Activated naive CD4-positive, alpha-beta T cell treated with Interleukin-2 at 50 U/mL for 16 hours (primary cell): ENCODE measurements at places on chromosomes 5 and 9.

DNA sequence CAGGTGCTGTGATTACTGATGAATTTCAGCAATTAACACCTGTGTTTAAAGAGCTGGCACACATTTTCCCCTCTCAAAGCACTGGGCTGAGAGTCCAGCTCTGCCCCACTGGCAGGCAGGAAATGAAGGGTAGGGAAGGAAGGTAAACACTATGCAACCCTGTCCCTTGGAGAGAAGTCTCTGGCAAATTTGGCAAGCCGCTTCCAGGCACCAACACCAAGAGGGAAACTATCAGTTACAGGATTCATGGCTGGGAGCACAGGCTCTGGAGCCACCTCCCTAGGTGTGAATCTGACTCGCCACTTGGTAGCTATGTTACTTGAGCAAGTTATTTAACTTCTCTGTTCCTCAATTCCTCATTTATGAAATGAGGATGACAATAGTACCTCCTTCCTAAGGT lies 3.3 kb downstream of the ANKS6 start:
- no peak for DNase-seq

GRCh38 chr5:132840313-132840712 lies 9.9 kb upstream of the SHROOM1 start:
- no peak for DNase-seq

DNA sequence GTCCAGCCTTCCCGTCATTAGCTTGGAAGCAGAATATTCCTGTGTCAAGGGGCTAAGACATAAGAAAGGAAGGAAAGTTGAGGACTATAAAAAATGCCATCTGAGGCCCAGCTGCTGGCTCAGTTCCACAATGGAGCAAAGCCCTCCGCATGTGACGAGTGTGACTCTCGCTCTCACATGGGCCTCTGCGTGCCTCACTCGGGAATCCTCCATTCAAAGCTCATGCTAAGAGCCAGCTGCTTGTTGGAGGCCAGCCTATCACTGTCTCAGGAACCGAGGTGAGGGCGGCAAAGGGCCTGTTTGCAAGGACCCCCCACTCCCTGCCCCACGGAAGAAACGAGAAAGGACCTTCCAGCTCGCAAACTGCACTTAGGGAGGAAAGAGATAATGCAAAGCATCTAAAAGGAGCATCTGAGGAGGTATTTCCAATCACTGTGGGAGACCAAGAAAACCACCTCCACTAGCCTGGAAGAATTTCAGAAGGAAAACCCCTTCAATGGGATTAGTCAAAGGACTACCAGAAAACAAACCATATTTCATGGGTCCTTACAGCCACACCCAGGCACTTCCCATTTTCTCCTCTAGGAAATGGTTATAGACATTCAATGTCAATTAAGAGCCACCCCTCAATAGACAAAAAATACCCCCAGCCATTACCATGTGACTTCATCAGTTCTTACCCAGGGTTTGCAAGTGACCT lies 95.3 kb downstream of the PRRT1B start:
- no peak for DNase-seq

- no peak for DNase-seq
Observed at GRCh38 chr5:124253203-124253810, 493.1 kb downstream of the ZNF608 start.

DNA sequence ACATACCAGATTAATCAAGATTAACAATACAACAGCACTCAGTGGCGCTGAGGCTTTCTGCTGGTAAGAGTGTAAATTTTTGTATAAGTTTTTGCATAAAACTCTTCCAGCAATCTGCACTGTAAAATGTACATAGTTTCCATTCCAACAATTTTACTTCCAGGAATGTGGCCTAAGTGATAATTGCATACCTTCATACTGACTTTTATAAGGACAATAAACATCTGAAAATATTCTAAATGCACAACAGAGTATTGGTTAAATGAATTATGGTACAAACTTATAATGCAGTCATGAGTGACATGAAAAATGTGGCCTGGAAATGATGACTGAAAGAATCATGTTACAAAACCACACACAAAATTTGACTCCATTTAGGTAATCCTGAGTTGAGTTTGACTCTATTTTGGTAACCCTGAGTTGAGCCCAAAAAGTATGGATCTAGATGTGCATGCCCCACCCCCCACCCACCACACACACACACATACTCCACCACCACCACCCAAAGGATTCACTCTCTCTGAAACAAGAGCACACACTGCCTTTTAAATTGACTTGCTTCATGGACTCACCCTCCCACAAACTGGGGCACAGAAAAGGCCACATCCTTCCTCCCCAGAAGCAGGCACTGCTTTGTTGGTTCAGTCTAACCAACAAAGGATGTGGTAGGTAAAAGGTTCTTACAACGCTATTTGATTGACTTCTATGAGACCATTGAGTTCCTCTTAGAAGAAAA lies 137.6 kb downstream of the SUSD1 start:
- DNase-seq: peak; percentile 70

- no peak for DNase-seq
Observed at GRCh38 chr5:154513669-154514084, 35.6 kb upstream of the HAND1 start.

- DNase-seq: no peak
Observed at GRCh38 chr9:17251100-17251499, 116.3 kb downstream of the CNTLN start.

- DNase-seq: no peak
Observed at GRCh38 chr9:87682085-87682484, 43.8 kb upstream of the CTSL start.

- no peak for DNase-seq
Observed at GRCh38 chr9:70747261-70747718, 332.8 kb upstream of the KLF9 start.

- DNase-seq: peak; percentile 66
Observed at GRCh38 chr5:157189223-157189622, 8.6 kb downstream of the ITK start.

- DNase-seq: no peak
Observed at GRCh38 chr5:166018716-166019115, 2272.7 kb upstream of the WWC1 start.

DNA sequence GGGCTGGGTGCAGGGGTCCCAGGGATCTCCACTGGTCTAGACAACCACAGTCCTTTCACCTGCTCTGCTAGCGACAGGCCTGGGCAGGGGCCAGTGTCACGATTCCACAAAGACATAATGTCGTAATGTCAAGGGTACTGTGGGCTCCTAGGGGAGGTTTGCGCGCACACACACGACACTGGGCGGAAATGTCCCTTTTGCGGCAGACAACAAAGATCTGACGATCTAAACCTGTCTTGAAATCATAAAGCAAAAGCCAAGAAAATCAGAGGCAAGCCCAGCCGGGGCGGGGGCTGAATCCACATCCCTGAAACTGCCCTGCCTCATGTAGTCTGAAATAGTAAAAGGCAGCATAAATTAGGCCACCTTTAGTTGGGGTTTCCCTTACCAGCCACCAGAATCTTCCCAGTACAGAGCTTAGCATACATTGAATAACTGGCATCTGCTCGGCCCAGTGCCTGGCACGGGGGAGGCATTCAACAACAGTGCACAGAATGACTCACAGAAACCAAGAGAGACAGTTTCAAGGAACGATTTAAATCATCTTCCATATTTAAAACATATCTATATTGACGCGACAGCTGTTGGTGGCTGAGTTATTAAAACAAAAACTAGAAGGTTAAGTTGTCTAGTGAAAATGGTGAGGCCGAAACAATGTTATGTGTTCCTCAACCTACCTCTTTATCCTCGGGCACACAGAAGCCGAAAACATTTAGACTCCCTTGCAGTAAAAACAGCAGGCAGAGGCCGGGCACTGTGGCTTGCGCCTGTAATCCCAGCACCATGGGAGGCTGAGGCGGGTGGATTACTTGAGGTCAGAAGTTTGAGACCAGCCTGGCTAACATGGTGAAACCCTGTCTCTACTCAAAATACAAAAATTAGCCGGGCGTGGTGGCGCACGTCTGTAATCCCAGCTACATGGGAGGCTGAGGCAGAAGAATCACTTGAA lies 151.0 kb downstream of the MYO10 start:
- peak; percentile 59 for DNase-seq

GRCh38 chr9:72297516-72297915 lies 67.5 kb downstream of the ZFAND5 start:
- DNase-seq: no peak

GRCh38 chr9:2870340-2870739 lies 26.4 kb upstream of the PUM3 start:
- no peak for DNase-seq

DNA sequence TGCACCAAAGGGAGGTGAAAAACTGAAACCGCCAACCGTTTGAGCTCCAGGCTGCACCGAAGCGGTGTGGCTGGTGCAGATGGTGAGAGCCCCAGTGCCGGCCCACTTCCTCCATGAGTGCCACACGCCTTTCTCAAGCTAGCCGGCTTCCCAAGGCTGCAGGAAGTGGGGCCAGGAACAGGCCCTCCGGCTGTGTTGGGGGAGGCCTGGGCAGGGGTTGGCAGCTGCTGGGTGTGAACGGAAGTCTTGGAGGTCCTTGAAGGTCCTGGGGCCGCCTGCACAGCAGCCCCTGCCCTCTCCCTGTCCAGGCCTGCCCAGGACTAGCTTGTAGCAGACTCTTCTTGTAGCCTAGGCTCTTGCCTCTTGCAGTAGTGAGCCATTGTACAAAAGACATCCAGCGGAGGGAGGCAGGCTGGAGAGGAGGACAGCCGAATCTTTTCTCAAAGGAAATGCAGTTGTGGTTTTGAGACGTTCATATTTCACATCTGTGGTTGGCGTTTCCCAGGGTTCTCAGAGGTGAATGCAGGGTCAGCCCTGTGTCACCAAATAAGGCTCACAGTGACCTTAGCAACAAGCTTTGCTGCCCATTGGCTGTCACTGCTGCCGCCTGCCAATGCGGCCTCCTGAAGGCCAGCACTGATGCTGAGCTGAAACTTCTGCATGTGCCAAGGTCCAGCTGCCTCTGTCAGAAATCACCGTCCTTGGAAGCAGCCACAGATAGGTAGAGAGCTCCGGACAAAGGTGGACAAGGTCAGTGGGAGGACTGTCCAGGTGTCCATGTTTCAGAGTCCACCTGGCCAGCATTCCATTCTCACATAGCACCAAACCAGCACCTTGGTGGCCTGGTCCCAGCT lies 23.9 kb downstream of the IRF1 start:
- DNase-seq: peak; percentile 61

- no peak for DNase-seq
Observed at GRCh38 chr5:175211956-175212756, 231.8 kb downstream of the DRD1 start.

GRCh38 chr9:124290053-124290591 lies 32.4 kb downstream of the NEK6 start:
- no peak for DNase-seq

GRCh38 chr5:132479111-132479951 lies 11.2 kb downstream of the IRF1 start:
- peak; percentile 15 for DNase-seq

DNA sequence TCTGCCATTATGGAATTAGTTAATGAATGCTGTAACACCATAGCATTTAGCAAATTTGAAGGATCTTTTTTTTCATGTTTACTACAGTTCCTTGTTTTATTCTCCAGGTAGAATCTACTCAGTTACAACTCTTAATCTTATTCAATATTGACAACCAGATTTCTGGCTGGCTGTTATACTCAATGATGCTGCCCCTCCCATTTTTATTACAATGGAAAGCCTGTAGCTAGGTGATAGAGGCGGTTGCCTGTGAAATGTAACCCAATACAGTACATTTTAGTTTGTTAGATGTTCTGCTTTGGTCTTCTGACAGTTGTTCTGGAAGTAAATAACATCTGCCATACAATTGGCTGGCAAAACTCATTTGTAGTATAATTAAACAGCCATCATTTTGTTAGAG lies 294.2 kb downstream of the DMRTA1 start:
- DNase-seq: no peak

DNA sequence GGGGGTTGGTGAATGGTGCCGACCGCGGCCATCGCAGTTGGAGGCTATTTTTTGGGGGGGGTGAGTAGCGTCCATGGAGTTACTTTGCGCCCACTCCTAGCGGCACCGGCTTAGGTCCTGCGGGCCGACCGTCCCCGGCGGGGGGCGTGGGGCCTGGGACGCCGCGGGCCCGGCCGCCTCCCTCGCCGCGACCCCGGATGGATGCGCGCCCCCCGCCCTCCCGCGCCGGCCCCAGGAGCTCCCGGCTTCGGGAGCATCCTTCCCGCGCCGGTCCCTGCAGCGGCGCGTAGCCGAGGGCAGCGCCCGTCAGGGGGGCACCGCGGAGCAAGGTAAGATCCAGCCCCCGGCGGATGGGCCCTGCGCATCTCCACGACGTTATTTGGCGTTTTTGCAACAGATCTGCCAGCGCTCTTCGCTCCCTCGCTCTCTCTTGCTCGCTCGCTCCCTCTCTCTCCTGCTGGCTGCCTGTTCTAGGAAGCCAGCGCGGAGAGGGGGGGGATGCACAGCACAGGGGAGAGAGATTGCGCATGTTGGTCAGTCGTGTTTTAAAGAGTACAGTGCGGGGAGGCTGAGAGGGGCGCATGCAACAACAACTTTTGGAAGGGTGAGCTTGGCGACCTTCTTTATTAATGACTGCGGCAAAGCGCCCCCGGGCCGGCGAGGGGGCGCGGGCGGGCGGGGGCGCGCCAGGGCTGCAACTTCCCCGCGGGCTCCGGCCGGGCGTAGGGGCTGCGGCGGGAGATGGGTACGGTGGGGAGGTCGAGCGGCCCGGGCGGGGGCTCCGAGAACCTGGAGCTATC lies 413 bp downstream of the JADE2 start:
- peak; percentile 66 for DNase-seq

GRCh38 chr5:124371111-124371706 lies 375.2 kb downstream of the ZNF608 start:
- no peak for DNase-seq

DNA sequence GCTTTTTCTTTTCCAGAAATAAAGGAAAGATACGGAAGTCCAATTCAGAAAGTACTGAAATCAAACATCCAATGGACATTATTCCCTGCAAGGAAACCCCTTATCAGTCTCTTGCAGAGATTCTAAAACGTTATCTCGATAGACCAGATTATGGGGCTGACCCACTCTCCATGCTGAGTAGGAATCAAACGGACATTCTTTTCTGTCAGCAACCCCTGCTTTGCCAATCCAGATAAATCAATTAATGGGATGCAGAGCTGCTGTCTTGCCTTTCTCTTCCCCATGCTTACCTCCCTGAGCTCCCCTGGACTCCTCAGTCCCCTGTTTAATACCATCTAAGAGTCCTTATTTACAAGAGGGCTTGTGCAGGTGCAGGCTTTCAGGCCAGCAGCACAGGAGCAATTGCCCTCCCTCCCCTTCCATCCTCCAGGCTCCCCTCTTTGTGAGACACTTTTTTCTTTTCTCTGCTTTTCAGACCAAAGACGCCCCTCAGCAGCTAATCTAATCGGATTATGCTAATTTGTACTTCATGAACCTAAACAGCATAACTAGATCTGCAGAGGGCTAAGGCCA lies 14.2 kb downstream of the TAL2 start:
- DNase-seq: no peak

- DNase-seq: no peak
Observed at GRCh38 chr5:60687927-60688720, 11.8 kb downstream of the DEPDC1B start.

GRCh38 chr5:102629827-102630605 lies 125.1 kb upstream of the PAM start:
- no peak for DNase-seq

DNA sequence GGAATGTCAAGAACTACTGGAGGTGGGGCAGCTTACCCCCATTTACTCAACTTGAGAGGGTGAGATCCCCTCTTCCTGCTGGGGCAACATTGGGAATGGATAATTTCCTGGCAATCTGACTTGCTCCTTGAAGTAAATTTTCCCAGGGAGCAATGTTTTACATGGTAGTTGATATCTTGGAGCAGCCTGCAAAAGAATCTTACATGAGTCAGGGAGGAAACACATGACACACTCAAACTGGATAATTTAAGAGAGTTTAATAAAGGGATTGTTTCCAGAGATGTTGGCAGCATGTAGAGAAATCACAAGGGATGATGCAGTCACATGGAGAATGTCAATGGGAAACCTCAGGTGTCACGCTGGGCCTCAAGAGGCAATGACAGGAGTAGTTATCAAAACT lies 212.5 kb downstream of the GAS1 start:
- DNase-seq: no peak
